IgD-negative memory B cell (primary cell): ENCODE measurements at places on chromosomes 11 and 22. TPM values are rescaled to one million over a fixed set of nuclear protein-coding genes. Genes with fewer than 3 reads are reported as not detected.

The HSCB gene
- 24.1 TPM for polyA plus RNA-seq

The MAPK11 gene
- 0.59 TPM for polyA plus RNA-seq

The OR51B2 gene
- polyA plus RNA-seq = not detected

The SLC22A9 gene
- not detected for polyA plus RNA-seq

The SLC39A13 gene
- polyA plus RNA-seq = 15.5 TPM

The AIFM3 gene
- polyA plus RNA-seq = 2.3 TPM

The VPREB1 gene
- polyA plus RNA-seq = 1.4 TPM

The SOX6 gene
- not detected for polyA plus RNA-seq

The CDKN1C gene
- polyA plus RNA-seq = not detected

The SLC16A8 gene
- not detected for polyA plus RNA-seq

The SYT12 gene
- not detected for polyA plus RNA-seq

The TUBA8 gene
- 2.8 TPM for polyA plus RNA-seq

The ANGPTL5 gene
- polyA plus RNA-seq = not detected

The ANO5 gene
- polyA plus RNA-seq = not detected

The SULT4A1 gene
- polyA plus RNA-seq = not detected

The GPR83 gene
- polyA plus RNA-seq = 0.20 TPM

The PTPN5 gene
- not detected for polyA plus RNA-seq

The RPS19BP1 gene
- polyA plus RNA-seq = 156 TPM

The MTNR1B gene
- polyA plus RNA-seq = not detected
